HFFc6 (cell line): ENCODE measurements at places on chromosomes 5 and 9. TPM values are rescaled to one million over a fixed set of nuclear protein-coding genes. Genes with fewer than 3 reads are reported as not detected.

The TIMD4 gene
- total RNA-seq = not detected in 2 replicates

The TTC39B gene
- 5.7 to 6.1 TPM (median 6.1 TPM) in 3 replicates for total RNA-seq

The HSPB3 gene
- total RNA-seq = 7.3 and 12.5 TPM in 2 replicates

The TMC1 gene
- total RNA-seq = 0.29 to 0.90 TPM (median 0.39 TPM) in 3 replicates

The CARTPT gene
- total RNA-seq = not detected in 2 replicates

The CMYA5 gene
- 0.30 to 0.53 TPM (median 0.40 TPM) in 3 replicates for total RNA-seq

The S1PR3 gene
- total RNA-seq = 14.6 to 24.8 TPM (median 16.9 TPM) in 3 replicates

The SPINK13 gene
- total RNA-seq = not detected in 3 replicates

DNA sequence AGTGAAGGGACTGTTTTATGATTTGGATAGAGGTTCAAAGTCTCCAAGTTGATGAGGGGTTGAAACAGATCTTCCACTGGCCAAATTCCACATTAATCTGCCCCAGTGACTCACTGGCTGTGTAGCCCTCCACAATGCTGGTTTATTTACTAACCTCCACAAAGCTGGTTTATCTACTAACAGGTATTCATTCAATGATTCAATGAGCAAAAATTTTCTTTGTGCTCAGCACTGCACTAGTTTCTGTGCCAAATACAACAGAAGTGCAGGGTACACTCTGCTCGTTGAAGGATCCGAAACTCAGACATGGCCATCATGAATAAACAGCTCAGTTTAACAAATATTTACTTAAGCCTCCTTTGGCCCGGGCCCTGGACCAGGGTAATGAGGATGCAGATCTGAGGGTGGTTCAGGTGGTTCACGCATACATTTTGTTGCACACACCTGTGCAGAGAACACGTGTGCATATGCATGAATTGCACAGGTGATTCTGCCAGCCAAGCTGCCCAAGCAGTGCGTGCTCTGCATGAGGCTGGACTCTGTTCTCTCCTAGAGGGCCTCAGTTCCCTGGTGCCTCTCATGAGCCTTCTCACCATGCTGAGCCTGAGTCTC lies 71.0 kb downstream of the SH3PXD2B start:
- no peak for DNase-seq

DNA sequence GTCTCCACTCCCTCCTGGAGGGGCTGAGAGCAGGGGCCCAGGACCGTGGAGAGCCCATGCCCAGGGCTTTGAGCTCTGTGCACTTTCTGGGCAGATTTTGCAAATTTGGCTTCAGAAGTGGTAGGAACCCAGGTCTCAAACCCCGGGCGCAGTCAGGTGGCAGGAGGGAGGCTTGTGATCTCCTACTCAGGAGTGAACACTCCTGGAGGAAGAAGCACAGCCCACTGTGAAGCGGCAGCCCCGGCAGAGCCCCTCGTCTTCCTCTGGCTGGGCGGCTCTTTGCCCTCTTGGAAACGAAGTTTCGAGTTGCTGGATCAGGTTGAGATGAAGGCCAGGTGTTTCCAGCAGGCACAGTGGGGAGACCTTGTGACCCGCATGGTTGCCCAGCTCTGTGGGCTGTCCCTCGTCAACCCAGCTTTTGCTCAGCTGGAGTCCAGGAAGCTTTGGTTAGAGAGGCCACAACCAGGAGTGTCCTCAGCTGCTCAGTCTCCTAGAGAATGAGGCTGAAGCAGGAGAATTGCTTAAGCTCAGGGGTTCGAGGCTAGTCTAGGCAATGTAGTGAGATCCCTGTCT lies 48.5 kb downstream of the WNK2 start:
- no peak for DNase-seq

GRCh38 chr5:102279711-102280110 lies 16.4 kb downstream of the SLCO4C1 start:
- no peak for DNase-seq

DNA sequence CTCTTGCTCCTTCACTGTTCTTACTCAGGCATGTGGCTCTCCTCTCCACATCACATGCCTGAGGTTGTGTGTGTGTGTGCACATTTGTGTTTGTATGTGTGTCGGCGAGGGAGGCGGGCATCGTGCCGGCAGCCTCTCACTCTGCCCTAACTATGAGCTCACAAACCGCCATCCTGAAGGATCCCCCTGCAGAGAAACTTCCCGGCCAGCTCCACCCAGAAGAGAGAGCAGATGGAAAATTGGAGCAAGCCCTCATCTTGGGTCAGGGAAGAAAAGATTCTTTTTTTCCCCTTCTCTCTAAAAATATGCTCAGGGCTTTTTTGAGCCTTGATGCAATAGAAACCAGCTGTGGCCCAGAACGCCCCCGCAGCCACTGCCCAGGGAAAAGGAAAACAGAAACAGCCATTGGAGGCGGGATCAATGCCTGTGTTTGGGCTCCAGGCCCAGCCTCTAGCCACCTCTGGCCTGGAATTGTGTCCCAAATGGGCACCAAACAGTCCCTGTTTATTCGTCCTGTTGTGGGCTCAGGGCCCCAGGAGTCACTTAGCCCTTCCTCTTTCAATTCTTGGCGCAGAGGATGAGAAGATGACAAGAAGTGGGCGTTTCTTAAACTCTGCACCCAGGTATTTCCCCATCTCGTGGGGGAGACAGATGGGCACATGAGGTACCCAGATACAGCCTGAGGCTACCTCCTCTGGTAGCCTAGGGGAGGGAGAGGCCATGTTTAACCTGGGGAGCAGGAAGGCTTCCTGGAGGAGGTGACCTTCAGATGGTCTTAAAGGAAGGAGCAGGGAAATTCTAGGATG lies 151.5 kb downstream of the RGS3 start:
- no peak for DNase-seq

- DNase-seq = no peak
These were observed 1985.9 kb downstream of the EFNA5 start for GRCh38 chr5:105684799-105685198.

GRCh38 chr9:107918749-107919148 lies 429.2 kb upstream of the KLF4 start:
- DNase-seq = no peak

DNA sequence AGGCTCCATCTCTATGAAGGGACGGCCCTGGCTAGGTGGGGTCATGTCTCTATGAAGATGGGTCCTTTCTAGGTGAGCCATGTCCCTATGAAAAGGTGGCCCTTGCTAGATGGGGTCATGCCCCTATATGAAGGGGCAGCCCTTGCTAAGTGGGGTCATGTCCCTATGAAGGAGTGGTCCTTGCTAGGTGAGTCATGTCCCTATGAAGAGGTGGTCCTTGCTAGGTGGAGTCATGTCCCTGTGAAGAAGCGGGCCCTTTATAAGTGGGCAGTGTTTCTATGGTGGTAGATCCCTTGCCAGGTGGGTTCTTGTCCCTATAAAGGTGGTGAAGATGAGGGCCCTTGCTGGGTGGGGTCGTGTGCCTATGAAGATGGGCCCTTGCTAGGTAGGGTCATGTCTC lies 283.0 kb upstream of the IRX2 start:
- DNase-seq = no peak

DNA sequence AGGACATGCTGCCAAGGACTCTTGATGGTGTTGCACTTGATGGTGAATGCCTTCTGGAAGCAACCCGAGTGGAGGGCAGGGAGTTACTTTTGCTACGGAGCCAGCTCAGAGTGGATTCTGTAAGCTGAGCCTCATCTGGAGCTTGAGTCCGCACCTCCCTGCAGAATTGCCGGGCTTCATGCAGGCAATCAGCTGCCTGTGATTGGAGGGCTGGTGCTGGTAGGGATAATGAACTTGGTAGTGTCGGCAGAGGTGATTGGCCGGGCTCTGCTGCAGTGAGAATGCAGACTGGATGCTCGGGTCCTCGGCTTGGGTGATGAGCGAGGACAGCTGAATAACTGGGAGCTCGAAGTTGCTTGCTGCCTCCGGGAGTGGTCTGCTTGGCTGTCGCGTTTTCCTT lies 23.1 kb downstream of the SLC25A25 start:
- DNase-seq = peak; percentile 93

DNA sequence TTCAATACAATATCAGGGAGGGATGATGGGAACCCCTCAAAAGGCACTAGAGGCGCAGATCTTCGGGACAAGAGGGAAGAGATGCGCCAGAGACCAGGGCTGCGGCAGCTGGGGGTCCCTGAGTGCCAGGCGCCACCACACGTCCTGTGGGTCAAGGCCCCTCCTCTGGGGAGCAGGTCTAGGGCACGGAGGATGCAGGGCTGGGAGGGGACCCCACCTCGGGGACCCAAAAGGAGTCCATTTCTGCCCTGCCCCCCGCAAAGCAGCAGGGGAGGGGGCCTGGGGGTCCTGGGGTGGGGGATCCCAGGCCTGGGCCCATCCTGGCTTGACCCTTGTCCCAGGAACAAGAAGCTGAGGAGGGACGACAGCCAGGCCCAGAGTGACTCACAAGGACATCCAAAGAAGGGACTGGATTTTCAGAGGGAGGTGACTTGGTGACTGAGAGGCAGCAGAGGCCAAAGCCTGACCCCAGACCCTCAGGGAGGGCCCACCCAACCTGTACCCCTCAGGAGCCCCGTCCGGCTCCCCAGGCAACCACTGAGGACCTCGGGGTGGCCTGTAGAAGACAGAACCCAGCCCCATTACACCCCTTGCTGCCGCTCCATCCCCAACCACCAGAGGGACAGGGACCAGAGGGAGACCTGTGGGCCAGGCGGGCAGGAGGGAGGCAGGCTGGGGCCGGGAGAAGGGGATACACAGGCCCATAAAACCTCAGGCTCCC lies 54.2 kb downstream of the LRSAM1 start:
- DNase-seq = peak; percentile 39

GRCh38 chr5:164431634-164432304 lies 926.4 kb downstream of the MAT2B start:
- DNase-seq = no peak

GRCh38 chr5:102277144-102277543 lies 18.9 kb downstream of the SLCO4C1 start:
- DNase-seq = no peak

- no peak for DNase-seq
These were observed 491.1 kb downstream of the KIF4B start for GRCh38 chr5:155504606-155505005.

DNA sequence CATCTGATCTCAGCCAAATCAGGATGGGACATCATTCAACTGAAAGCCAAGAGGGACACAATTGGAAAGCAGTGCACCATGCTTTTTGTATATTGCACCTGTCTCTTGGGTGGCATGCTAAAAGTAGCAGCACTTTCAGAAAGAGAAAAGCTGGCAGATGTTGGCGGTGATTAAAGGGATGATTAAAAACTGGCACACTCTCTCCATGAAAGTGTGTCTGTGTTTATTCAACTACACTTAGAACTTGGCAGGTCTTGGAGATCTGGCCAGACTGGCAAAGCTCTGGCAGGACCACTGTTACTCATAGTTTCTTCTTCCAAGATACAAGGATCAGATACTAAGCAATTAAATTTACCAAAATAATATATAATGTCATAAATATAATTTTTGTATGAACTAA lies 112.9 kb upstream of the ELAVL2 start:
- no peak for DNase-seq
